ENCODE measurements at places on chromosomes 3 and 15.
A peak's percentile ranks its signal among the peaks of the same experiment; 100 is the strongest.

GRCh38 chr3:114290911-114291901 is 2.6 kb upstream of the TIGIT start:
- peak; percentile 27 for DNase-seq

GRCh38 chr15:58393241-58393662 is 38.5 kb upstream of the LIPC start:
- no peak for DNase-seq

- DNase-seq: no peak
These were observed 22.4 kb upstream of the THUMPD3 start for GRCh38 chr3:9340472-9340902.

DNA sequence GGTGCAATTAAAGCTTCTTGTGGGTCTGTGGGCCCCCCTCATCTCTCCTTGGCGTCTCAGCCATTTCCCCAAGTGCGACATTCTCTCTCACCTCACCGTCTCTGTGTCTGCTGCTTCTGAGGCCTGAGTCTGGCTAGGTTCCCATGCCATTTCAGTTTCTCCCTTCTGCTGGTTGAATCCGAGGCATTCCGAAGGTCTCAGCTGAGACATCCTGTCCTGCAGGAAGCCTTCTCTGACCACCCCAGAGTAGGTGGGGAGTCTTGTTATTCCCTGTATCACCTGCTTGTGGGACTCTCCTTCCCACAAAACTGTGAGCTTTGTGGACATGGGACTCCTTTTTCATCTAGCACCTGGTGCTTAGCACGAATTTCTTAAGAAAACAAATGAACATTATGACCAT is 78.3 kb downstream of the ASB7 start:
- no peak for DNase-seq

- peak; percentile 2 for DNase-seq
These were observed 52.2 kb downstream of the ROPN1B start for GRCh38 chr3:126021224-126021623.

DNA sequence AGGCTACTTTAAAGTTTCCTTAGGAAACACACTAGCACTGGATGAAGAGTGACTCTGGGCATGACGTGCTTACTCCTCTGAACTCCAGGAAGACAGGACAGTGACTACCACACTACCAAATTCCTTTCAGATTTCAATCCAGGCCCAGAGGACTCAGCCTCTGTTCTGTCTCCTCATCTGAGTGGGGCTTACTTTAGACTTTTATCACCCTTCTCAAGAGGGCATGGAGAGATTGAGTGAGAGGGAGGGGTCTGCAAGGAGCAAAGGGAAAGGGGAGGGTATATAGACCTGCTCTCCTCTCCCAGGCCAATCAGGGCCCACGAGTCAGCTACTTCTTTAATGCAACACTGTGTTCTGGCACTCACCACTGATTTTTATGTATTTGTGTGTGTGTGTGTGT is 29.4 kb upstream of the RSL24D1 start:
- DNase-seq: no peak

DNA sequence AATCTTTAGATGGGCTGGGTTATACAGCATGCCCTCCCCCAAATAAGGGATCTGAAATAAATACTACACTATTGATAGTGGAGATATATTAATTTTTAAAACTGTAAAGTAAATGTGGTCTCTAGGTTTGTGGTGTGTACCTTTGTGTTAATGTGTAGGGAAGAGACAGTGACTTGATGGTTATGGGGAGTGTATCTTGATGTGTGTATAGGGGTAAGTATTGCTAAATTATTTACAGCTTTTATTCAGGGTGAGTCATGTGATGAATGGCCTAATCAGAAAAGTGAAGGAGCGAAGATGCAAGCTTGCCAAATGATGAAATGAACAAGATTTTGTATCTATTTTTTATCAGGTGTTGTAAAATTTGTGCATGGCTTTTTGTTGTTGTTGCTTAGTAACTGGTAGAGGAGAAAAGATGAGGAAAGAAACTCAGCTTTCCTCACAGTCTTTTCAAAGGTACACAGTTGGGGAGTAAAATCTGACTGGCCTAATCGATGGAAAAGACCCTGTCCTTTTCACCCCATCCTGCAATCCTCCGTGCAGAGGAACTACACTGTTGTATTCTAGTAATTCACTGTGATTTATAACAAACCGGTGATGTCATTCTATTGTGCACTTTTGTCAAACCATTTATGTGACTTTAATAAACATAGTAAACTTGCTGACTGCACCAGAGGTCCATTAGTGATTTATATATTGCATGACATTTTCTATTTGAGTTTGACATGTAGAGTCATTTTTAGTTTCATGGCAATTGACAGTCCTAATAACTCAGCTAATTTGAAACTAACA is 17.7 kb downstream of the FEM1B start:
- no peak for DNase-seq

DNA sequence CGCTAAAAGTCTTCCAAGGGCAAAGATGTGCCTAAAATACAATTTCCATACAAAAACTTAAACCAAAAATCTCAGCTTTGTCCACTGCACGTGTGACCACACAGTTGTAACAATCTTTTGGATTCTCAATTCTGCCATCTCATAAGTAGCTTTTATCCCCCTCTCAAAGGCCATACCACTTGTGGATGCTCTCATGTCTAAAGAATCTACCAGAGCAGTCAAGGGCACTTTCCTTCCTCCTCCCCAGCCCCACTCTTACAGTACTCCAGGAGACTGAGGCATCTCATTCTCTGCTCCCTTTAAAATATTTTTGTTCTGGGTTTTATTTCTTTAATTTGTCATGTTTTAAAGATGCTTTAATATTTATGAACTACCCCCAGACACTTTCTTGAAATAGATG is 102.3 kb upstream of the PFN2 start:
- DNase-seq: no peak

DNA sequence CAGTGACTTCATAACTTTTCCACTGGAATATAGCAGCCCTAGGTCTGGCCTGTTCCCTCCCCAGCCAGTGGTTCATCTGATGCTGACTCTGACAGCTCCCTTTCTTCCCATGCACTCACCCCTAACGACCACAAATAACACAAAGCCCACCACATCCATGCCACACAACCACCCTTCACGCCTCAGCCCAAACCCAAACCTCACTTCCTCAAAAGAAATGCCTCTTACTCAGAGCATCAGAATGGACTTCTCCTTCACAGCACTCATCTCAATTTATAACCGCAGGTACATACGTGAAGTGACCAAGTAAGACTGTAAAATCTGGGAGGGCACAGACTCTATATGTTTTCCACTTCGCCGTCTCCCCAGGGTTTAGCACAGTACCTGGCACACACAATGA is 1.1 kb downstream of the RBSN start:
- no peak for DNase-seq

- DNase-seq: peak; percentile 85
These were observed at the start of gene CDAN1 for GRCh38 chr15:42736793-42737528. TSS of gene CDAN1 (minus strand) at chr15:42737128. CDS start at chr15:42737102, 26 bp downstream.

DNA sequence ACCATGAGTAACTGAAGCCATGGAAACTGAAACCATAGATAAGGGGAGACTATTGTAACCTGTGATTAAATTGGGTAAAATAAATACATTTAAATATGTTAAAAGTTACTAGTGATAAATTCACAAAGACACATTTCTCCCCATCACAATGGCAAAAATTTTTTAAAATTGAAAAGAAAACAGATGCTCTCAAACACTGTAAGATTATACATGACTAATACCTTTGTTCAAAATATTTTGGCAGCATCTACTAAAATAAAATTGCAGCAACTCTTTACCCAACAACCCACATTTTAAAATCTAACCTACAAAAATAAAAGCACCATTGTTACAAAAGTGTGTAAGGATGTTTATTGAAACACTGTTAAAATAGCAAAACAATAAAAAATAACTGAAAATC is 93.3 kb downstream of the CLASP2 start:
- no peak for DNase-seq

GRCh38 chr3:51397392-51397791 is 6.3 kb downstream of the RBM15B start:
- DNase-seq: no peak

DNA sequence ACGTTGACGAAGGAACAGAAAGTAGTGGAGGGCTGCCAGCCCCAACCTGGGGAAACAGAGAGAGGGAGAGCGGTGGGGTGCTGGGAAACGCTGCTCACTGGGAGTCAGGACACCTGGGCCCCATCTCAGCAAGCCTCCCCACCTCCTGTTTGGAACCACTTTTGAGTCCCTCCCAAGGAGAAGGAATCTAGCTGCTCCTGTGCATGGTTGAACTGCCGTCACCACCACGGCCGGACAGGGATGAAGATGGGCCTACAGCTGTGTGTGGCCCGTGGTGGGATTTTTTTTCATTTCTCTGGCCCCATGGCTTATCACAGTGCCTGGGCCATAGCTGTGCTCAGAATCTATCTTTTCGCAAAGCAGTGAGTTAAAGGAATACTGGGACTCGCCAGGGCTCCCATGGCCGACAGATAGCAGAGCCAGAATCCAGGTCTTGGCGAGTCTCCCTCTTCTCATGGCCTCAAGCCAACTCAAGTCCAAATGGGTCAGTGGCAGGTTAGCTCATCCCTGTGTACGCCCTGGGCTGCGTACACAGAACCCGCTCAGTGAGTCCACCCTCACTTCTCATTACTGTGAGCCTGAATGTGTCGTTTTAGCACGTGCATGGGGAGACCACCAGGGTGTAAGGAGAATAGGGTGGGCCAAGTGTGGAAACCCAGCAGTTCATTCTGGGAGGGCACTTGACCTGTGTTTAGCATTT is 271.2 kb downstream of the FAM43A start:
- DNase-seq: no peak

GRCh38 chr3:79015854-79016253 is 751.9 kb downstream of the ROBO1 start:
- no peak for DNase-seq

GRCh38 chr3:179072100-179072438 is 460 bp upstream of the ZMAT3 start:
- DNase-seq: no peak

DNA sequence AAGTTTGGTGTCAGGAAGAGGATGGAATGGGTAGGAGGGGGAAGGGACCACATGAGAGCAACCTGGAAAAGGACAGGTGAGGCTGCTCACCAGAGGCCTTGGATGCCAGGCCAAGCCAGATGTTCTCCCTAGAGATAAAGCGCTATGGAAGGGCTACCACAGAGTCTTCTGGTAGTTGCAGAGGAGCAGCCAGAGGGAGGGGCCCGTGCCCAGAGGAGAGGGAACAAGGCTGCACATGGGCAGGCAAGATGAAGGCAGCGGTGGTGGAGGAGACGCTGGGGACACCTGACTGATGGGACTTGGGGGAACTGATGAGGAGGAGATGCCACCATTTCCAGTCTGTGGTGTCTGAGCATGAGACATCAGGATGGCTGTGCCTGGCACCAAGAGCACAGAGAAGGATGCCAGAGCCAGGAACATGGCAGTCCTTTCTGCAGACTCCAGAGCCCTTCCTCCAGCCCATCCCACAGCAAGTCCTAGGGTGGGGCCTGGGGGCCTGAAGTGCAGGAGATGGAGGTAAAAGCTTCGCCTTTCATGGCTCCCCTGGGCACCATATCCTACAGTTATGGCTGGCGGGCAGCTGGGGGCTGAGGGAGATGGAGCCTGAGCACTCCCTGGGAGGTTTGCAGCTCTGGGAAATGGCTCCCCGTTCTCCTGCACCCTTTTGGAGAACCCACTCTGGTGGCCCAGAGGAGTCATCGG is 103.0 kb downstream of the ETFA start:
- DNase-seq: no peak

- DNase-seq: no peak
These were observed 134.3 kb upstream of the PFN2 start for GRCh38 chr3:150105025-150105424.

DNA sequence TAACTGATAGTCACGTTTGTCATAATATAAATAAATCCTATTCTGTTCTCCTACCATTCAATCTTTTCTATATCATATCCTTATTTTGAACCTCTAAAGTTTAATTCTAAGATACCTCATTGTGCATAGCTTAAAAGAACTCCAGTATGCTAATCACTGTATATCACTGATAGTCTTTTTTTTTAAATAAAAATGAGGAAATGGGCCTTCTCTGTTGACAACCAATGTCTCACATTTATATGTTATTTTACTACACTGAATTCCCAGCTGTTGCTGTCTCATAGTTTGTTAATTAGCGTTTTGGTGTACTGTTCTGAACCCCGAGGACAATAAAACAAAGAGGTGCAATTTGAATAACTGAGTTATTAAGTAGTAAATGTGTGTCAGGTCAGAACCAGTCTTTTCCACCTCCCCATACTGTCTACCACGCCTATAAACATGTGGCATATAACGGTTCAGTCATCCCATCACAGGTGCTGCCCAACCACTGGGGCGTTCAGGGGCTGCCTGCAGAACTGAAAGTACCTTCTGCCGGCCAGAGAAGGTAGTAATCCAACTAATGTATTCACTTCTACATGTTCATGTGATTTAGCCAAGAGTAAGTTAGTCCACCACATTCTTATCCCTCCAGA is 14.9 kb downstream of the CBLB start:
- DNase-seq: no peak
